WTC11 (cell line): ENCODE measurements at places on chromosomes 12 and 14. TPM values are rescaled to one million over a fixed set of nuclear protein-coding genes. Genes with fewer than 3 reads are reported as not detected.

DNA sequence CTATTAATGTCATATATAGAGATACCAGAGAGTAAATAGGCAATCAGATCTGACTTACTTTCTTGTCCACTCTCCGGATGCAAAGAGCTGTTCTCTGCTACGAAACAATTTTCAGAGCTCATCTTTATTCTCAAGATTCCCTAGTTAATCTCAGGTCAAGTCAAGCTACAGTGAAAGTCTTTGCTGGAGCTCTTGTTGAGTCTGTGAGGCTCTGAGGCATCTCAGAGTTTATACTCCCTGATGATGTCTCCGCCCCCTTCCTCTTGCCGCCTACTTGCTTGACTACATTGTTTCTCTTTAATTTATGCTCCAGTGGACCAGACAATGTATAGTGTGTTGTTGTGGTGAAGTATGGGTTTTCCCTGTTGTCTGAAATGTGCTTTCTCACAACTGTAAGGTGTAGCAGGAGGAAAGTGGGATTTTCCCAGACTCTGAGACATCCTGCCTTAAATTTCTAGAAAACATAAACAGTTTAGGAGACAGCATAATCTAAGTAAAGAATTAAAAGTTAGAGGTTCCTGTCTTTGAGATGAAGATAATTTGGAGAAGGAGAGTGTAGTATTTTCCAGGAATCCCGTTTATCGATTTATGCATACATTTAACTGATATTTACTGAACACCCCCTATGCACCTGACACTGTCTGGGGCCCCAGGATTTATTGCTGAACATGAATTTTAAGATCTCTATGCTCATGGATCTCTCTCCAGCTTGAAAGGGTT is at the start of gene CD69:
CD69 (minus strand) TSS at position 203 of the 720 bp plus-strand sequence; CDS start at position 122, 81 bp downstream.
- no peak within 1 kb of the TSS for H3K4me3 ChIP-seq
- no peaks in the 10 kb centered on the region for H3K27me3 ChIP-seq
- no peaks in the 10 kb centered on the region for H3K36me3 ChIP-seq
- peaks cover 15% of the 10 kb centered on the region for H3K4me1 ChIP-seq
- H3K27ac ChIP-seq = no peak within 1 kb of the TSS

FOXA1 gene
- 0.21 to 0.34 TPM (median 0.28 TPM) in 3 replicates for total RNA-seq

GRCh38 chr12:27060740-27061139 is 21.6 kb downstream of the C12orf71 start:
- H3K36me3 ChIP-seq = no peaks in the 10 kb centered on the region
- no peak overlapping the region for H3K27ac ChIP-seq
- H3K27me3 ChIP-seq = no peaks in the 10 kb centered on the region
- no peaks in the 10 kb centered on the region for H3K4me1 ChIP-seq
- DNase-seq = no peak

GLS2 gene
- total RNA-seq = 14.8 to 17.2 TPM (median 15.9 TPM) in 3 replicates

- no peak for DNase-seq
- peaks cover 27% of the 10 kb centered on the region for H3K4me1 ChIP-seq
- H3K27ac ChIP-seq = no peak overlapping the region
- H3K4me3 ChIP-seq = no peak overlapping the region
Measured at GRCh38 chr14:69674546-69675244, 63.3 kb downstream of the SUSD6 start.
